ENCODE measurements at places on chromosomes 11 and 22. TPM values are rescaled to one million over a fixed set of nuclear protein-coding genes. Genes with fewer than 3 reads are reported as not detected.

Gene HBB
- total RNA-seq, result not detected

Gene PDE2A
- total RNA-seq, result 0.33 TPM

Gene OR6M1
- not detected for total RNA-seq

Gene KDM4E
- not detected for total RNA-seq

Gene CRKL
- total RNA-seq, result 81.4 TPM

Gene PLAAT5
- total RNA-seq, result not detected

Gene CRYAB
- total RNA-seq, result not detected

Gene ARRB1
- total RNA-seq, result 22.7 TPM

Gene TBX1
- 0.09 TPM for total RNA-seq

Gene UBQLNL
- total RNA-seq, result not detected

Gene SCGB2A2
- total RNA-seq, result not detected

Gene HPX
- total RNA-seq, result not detected

Gene PPFIBP2
- total RNA-seq, result 1.6 TPM

Gene TUB
- 0.43 TPM for total RNA-seq

Gene RFPL2
- not detected for total RNA-seq

Gene MLC1
- total RNA-seq, result not detected

Gene CSNK1E
- 159 TPM for total RNA-seq

Gene ISX
- total RNA-seq, result not detected

Gene PDGFB
- 2.3 TPM for total RNA-seq

Gene OR9Q1
- total RNA-seq, result not detected

Gene BIK
- 1.7 TPM for total RNA-seq

Gene RFPL1
- not detected for total RNA-seq

Gene TMEM191B
- total RNA-seq, result not detected

Gene NLRP14
- total RNA-seq, result 0.21 TPM

Gene C11orf97
- not detected for total RNA-seq

Gene SLC35F2
- 31.9 TPM for total RNA-seq

Gene SLCO2B1
- total RNA-seq, result not detected

Gene GAL3ST3
- not detected for total RNA-seq

Gene SLC39A13
- total RNA-seq, result 13.3 TPM

Gene OR52E8
- total RNA-seq, result not detected

Gene SLC6A5
- not detected for total RNA-seq

Gene VWCE
- total RNA-seq, result 12.4 TPM

Gene PHETA2
- total RNA-seq, result 5.0 TPM

Gene CSF2RB
- 5.2 TPM for total RNA-seq

Gene ARSA
- total RNA-seq, result 20.6 TPM

Gene CYP2D6
- total RNA-seq, result 3.8 TPM

Gene CNTF
- 3.9 TPM for total RNA-seq

Gene POU2AF3
- 0.37 TPM for total RNA-seq

Gene OR8G1
- total RNA-seq, result not detected

Gene PAMR1
- total RNA-seq, result not detected

Gene GRIA4
- not detected for total RNA-seq

Gene CECR2
- 0.14 TPM for total RNA-seq

Gene NUP50
- total RNA-seq, result 168 TPM

Gene GGT5
- 0.07 TPM for total RNA-seq

Gene TEX54
- total RNA-seq, result 0.79 TPM

Gene RBM14
- 209 TPM for total RNA-seq
